Cerebellar cortex (tissue), 1 donor: ENCODE measurements at places on chromosomes 11 and 22.
A peak's percentile ranks its signal among the peaks of the same experiment; 100 is the strongest.

- no peak for DNase-seq
Measured at GRCh38 chr22:23184764-23185113, 4.4 kb downstream of the BCR start.

- no peak for DNase-seq
Measured at GRCh38 chr11:90176069-90176468, 41.6 kb downstream of the NAALAD2 start.

DNA sequence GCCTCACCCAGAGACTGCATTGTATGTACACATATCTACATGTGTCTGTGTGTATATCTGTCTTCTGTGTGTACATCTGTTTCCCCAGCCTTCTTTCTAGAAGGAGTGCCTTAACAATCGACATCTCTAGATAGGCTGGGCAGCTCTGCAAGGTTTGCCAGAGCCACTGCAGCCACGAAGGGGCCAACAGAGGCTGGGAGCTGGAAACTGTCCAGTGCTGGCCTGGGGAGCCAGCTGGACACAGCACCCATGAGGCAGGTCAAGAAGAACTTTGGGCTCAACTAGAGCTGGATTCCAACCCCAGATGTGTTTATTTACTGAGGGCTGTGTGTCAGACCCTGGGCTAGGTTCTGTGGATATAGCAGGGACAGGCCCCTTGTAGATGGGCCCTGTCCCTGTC lies 3.3 kb downstream of the SGSM1 start:
- DNase-seq, result no peak

- DNase-seq, result no peak
Measured at GRCh38 chr11:122717264-122717867, 61.8 kb downstream of the UBASH3B start.

DNA sequence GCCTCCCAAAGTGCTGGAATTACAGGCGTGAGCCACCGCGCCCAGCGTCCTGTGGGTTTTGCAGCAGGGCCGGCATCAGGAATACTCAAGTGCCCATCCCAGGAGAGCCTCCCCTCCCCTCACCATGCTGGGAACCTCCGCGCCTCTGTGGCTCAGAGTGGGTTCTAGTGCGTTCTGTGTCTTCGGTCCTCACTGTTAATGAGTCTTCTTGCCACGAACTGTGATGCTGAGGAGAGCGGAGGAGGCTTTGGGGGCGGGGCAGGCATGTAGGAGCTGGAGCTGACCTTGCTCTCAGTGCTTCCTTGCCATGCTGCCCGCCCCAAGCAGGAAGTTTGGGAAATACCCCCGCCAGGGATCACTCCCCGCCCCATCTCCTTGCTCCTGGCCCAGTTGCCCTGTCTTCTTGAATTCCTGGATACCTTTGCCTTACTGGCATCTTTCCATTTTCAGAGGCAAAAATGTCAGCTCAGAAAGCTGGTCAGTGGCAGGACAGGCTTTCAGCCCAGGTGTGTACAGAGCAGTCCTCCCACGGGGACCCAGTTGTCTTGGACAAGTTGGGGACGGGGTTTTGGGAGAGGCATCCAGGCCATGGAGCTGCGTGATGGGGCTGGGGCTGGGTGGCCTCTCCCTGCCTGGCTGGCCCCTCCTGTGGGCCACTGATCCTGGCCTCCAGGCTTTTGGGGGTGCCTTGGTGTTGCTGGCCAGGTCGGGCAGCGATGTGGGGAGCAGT lies 5.1 kb downstream of the GRAMD4 start:
- DNase-seq, result no peak

GRCh38 chr11:11381471-11382105 lies 28.5 kb upstream of the CSNK2A3 start:
- DNase-seq, result no peak

- DNase-seq, result no peak
Measured at GRCh38 chr11:80163011-80163410, 722.2 kb upstream of the TENM4 start.

DNA sequence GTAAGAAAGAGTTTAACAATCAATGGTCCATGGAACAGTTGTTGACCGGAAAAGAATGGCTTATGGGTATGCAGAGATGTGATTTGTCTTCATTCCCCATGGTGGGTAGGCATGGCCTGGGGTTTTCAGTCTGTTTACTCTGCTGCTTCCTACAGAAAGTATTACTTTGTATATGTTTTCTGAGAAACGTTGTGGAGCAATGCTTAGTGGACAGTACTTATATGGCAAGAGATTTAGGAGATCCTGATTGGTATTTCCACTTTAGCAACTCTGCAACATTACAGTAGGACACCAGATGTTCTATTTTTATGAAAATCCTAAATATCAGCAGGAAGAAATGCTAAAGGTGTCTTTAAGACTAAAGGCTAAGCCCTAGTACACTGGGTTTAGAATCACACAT lies 309.1 kb downstream of the AASDHPPT start:
- DNase-seq, result no peak

GRCh38 chr11:96119211-96119610 lies 195.3 kb upstream of the MTMR2 start:
- DNase-seq, result peak; percentile 78

- DNase-seq, result peak; percentile 57
Measured at GRCh38 chr11:84922836-84923235, 704.3 kb downstream of the DLG2 start.

DNA sequence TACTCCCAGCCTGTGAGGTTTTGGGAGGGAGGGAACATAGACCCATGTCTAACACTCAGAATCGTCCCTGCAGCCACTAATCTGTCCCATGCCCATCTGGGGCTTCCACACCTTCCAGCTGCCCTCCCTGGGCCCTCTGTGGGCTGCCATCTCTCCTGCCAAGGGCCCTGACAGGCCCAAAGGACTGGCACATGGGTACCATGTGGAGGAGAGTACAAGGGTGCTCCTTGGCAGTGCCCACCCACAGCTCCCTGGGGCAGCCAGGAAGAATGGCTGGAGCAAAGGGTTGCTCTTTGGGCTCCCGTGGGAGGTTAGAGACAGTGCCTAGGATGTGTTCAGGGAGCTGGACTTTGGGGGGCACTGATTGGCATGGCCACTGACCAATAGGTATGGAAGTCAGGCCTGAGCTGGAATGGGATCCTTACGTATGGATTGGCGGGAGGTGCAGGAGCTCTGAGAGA lies 56.8 kb downstream of the CD82 start:
- no peak for DNase-seq

GRCh38 chr11:929405-929804 lies 3.7 kb downstream of the AP2A2 start:
- DNase-seq, result no peak

- peak; percentile 30 for DNase-seq
Measured at GRCh38 chr22:39932918-39933649, 27.1 kb upstream of the TMA7B start.

DNA sequence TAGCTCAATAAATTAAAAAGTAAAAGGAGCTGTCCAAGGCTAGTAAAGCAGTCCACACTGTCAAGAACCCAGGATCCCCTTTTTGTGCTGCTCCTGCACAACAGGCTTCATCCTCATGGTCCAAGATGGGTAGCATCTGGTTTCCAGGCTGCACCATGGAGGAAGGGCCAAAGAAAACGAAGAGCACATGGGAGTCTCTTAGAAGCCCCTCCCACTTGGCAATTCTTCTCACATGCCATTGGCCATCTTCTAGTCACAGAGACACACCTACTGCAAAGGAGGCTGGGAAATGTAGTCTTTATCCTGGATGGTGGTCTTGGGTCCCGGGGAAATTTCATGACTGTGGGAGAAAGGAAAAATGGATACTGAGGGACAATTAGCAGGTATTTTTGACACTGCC lies 37.8 kb downstream of the PRR5L start:
- DNase-seq, result peak; percentile 25

DNA sequence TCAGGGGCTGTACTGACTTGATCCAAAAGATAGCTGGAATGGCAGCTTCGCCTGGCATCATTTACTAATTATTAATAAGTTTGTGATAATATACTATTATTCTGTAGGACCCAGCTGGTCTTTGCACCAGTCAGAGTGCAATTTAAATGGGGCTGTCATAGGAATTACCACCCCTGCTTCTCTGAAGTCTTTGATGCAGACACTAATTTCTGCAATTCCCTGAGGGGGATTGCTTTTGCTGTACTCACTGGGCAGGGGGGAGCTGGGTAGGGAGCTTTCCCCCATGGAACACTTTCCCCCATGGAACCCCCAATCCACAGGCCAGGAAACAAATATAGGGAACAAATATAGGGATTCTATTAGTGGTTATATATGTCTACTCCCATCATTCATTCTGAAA lies 54.9 kb upstream of the TSKU start:
- no peak for DNase-seq

DNA sequence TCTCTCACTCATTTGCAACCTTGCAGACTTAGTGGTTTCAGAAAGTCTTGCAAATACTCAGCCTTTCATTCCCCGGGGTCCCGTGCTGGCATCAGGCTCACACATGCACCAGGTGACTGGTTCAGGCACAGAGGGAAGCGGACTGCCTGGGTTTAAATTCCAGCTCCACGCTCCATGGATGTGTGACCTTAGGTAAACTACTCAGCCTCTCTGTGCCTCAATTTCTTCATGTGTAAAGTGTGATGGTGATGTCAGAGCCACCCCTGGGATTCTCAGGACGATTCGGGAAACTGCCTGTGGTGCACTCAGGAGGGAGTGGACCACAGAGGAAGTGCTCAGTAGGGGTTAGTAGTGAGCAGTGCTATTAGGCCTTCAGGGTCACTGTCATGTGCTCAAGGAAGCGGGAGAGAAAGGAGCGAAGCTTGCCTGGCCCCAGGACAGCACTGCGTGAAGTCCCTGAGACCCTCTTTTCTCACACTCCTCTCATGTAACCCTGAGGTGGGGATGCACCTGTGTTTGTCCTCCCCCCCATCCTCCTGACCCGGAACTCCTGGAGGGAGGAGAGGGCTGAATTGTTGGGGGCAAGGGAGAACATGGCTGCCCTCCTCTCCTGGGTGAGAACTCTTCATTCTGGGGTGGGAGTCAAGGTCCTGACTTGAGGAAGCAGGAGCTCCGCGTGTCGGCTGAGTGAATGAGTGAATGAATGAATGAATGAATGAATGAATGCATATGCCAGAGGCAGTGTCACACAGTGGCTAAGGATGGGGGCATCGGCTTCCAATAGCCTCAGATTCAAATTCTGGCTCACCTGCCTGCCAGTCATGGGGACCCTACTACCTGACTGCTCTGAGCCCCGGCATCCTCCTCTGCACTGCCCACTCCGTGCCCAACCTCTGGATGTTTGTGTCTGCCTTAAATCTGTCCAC lies 14.4 kb upstream of the UPK3A start:
- no peak for DNase-seq

GRCh38 chr11:47056261-47056915 lies 119.8 kb downstream of the CSTPP1 start:
- no peak for DNase-seq

GRCh38 chr22:29765905-29766631 lies 739 bp downstream of the ZMAT5 start:
- DNase-seq, result no peak

DNA sequence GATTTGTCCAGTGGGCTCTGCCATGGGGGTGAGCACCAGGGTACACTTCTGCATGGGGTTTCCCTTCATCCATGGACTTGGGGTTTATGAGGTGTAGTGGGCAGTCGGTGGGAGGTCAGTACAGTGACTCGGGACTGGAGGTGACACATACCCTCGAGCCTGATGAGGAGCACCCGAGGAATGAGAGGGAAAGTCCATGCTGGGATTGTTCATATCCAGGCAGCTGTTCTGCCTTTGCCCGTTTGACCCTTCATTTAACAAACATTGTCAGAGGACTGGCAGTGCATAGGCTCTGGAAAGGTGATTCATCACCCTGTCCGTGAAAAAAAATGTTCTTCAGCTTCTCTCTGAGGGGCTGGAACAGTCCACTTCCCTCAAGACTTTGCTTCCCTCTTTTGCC lies 2.7 kb downstream of the NAV2 start:
- no peak for DNase-seq

DNA sequence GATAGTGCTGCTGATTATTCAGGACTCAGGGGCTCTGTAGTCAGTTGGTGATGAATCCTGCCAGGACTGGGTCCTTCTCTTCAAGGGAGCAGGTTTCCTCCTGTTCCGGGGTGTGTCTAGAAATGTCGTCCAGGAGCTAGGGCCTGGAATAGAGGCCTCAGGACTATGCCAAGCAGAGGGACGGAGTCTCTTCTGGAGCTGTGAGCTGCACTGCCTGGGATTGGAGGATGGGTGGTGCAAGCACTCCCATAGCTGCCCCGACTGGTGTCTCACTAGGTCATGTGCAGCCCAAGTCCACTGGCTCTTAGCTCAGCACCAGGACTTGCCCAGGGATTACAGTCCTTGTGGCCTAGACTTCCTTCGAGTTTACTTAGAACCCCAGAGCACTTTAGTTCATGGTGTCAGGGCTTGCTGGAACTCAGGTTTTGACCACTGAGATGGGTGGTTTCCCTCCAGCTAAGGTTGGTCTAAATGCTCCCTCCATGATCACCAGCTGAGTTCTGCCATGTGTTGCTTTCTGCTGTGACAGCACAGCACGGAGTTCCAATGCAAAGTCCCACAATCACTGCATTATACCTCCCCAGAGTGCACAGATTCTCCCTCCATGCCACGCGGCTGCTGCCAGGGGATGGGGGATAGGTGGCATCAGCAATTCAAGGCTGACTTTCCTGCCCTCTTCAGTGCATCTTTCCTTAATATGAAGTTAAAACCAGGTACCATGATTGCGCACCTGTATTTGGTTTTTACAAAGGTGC lies 42.6 kb upstream of the SHANK2 start:
- no peak for DNase-seq

- peak; percentile 31 for DNase-seq
Measured at GRCh38 chr11:11871991-11872401, 30.2 kb downstream of the USP47 start.

DNA sequence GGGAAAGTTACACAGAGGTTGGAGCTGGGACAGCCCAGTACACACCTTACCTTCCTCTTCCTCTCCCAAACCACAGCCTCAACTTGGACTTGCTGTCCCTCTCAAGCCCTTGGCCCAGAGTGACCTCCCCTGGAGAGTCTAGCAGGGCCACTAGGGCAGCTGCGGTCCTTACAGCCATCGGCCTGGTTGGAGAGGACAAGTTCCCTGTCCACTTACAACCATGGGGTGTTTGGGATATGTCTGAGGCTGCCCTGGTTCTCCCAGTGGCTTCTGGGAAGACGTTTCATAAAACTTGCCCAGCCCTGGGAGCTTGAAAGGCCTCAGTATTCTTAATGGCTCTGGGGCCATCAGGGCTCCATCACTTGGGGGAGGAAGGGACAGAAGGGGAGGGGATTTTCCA lies 13.1 kb upstream of the DGKZ start:
- DNase-seq, result no peak
